ENCODE measurements at places on chromosomes 4 and X.

GRCh38 chr4:15677507-15677988 lies 4.1 kb upstream of the FAM200B start:
- DNase-seq = no peak

- no peak for DNase-seq
These were observed 44.0 kb downstream of the SLC25A5 start for GRCh38 chrX:119512146-119512800.

GRCh38 chr4:107935246-107935645 lies 3.9 kb downstream of the CYP2U1 start:
- no peak for DNase-seq

- DNase-seq = no peak
These were observed 103.0 kb downstream of the SYNPO2 start for GRCh38 chr4:118991686-118992085.

DNA sequence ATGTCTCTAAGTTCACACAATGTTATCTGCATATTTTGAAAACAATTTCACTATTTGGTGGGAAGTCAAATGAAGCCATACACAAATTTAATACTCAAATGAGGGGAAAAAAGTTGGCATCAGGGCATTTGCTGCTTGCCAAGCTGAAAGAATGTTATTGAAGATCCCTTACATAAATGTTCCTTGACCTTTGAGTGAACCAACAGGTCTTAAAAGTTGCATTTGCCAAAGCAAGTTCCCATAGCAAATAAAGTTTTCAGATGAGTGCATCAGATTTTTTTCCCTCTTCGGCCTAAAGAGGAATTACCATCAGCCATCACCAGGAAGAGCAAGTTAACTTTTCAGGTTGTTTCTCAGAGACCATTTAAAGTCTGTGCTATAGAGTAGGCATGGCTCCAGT lies 115.9 kb downstream of the COX18 start:
- no peak for DNase-seq

GRCh38 chrX:110421500-110422455 lies 63.1 kb downstream of the RTL9 start:
- no peak for DNase-seq

DNA sequence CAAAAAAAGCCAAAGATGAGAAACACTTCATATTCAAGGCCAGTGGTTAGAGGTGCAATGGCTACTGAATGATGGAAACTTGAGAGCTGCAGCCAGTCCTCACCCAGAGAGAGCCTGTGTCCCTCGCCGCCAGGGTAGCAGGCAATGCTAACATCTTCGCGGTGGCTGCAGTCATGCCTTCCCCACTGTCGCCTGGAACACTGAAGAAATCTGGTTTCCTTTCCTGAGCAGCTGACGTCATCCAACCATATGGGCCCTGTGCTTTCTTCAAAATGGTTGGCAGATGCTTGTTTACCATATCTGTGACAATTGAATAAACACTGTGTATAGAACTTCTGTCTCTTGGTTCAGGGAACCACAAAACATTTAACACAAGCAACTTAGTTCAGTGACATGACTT lies 39.7 kb downstream of the PRSS12 start:
- DNase-seq = no peak

DNA sequence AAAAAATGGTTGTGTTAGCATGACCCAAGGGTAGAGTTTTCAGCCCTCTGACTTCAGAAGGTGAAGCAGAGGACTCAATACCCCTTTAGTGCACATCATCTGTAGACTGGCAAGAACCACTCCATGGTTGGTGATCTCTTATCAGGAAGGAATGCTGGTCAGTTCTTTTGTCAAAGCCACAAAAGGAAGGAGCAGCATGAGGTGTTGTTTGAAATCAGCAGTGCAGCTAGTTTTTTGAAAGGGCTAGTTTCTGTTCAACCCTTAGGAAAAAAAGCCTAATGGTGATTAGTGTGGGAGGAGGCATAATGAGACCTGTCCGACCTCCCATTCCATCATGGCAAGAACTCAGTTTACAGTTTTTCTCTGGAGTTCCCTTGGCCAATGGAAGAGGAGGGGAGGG lies 362.0 kb upstream of the CT83 start:
- DNase-seq = no peak

GRCh38 chr4:36317721-36318120 lies 36.3 kb downstream of the DTHD1 start:
- DNase-seq = no peak

GRCh38 chr4:119057417-119057816 lies 78.2 kb upstream of the MYOZ2 start:
- DNase-seq = no peak

GRCh38 chr4:123390846-123391456 lies 5.6 kb upstream of the SPRY1 start:
- DNase-seq = no peak

GRCh38 chrX:35890699-35891098 lies 28.8 kb upstream of the CFAP47 start:
- no peak for DNase-seq

GRCh38 chr4:54271464-54271863 lies 42.4 kb downstream of the PDGFRA start:
- no peak for DNase-seq
